ENCODE measurements at places on chromosomes 13 and 19.

- no peak for DNase-seq
Observed at GRCh38 chr19:4399812-4400134, 574 bp downstream of the SH3GL1 start.

DNA sequence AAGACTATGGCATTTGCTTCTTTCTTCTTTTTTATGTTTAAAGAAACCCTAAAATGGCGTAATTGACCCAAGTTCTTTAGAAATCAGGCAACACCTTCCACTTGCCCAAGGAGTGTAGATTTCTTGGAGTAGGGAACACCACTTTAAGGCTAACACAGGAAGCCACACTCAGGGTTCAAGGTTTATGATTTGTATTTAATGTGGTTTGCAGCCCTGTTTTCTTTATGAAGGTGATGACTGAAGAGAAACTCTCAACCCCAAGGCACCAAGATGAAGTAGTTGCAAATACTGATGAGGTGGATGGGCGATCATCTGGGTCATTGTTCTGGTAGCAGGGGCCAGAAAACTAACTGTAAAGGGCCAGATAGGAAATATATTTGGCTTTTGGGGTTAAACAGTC, 101.1 kb downstream of the DLEU7 start:
- DNase-seq = no peak

- DNase-seq = peak; percentile 80
Observed at GRCh38 chr19:48858984-48859710, 9.3 kb downstream of the PLEKHA4 start.

DNA sequence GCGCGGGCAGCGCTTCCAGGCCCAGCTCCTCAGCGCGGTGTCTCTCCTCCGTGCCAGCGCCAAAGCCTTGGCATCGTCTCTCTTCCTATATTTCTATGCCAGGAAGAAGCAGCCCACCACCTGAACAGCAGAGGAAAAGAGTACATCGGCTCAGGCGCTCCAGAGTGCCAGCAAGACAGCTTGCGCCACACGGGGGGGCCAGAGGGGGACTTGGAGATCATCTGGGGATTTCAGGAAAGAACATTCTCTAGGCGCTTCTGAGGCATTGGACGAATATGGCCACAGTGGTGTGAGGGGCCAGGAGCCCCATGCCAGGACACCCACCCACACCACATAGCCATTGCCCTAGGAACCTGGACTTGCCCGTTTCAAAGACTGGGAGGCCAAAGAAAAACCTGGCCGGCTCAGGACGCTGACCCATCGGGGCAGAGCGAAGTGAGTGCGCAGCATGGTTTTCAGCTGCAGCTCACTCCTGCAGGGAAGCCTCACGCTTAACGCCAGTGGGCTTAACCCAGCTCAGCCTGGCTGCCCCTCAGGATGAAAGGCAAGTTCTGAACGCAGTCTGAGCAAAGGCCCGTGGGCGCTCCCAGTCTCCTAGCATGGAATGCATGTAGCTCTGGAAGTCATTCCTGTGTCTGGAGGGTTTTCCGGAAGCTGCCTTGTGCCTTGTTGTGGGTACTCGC, 62.1 kb downstream of the GGACT start:
- no peak for DNase-seq

GRCh38 chr13:48231080-48231479, 1.9 kb upstream of the ITM2B start:
- DNase-seq = no peak

DNA sequence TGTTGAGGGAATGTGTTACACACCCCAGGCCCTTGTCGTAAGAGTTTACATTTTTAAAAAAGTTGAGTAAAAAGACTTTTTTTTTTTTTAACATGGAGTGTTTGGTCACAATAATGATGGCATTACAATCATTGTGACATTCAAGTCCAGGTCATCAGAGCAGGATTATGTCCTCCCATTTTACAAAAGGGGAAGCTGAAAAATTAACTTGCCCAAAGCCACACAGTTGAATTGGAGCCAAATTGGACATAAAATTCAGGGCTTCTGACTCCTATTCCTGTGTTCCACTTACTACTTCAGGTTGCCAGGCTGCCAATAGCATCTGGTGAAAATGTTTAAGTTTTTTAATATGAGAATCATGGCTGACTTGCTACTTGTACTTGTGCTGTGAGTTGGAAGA, 49.3 kb downstream of the DLEU7 start:
- no peak for DNase-seq

DNA sequence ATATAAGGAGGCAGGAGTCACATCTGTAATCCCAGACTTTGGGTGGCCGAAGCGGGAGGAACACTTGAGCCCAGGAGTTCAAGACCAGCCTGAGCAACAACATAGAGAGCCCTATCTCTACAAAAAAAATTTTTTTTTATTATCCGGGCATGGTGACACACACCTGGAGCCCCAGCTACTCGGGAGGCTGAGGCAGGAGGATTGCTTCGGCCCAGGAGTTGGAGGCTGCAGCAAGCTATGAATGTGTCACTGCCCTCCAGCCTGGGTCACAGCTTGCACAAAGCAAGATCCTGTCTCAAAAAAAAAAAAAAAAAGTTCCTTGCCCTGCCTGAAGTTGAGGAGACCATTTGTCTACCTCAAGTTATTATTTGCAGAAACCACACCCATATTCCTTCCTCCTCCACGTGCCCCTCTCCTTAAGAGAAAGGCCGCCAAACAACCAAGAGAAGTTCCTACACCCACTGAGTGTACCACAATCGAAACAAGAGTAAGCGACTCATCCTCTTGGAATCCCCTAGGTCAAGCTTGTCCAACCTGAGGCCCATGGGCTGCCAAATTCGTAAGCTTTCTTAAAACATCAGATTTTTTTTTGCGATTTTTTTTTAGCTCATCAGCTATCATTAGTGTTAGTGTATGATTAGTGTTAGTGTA, 2.2 kb downstream of the ABCC4 start:
- no peak for DNase-seq

DNA sequence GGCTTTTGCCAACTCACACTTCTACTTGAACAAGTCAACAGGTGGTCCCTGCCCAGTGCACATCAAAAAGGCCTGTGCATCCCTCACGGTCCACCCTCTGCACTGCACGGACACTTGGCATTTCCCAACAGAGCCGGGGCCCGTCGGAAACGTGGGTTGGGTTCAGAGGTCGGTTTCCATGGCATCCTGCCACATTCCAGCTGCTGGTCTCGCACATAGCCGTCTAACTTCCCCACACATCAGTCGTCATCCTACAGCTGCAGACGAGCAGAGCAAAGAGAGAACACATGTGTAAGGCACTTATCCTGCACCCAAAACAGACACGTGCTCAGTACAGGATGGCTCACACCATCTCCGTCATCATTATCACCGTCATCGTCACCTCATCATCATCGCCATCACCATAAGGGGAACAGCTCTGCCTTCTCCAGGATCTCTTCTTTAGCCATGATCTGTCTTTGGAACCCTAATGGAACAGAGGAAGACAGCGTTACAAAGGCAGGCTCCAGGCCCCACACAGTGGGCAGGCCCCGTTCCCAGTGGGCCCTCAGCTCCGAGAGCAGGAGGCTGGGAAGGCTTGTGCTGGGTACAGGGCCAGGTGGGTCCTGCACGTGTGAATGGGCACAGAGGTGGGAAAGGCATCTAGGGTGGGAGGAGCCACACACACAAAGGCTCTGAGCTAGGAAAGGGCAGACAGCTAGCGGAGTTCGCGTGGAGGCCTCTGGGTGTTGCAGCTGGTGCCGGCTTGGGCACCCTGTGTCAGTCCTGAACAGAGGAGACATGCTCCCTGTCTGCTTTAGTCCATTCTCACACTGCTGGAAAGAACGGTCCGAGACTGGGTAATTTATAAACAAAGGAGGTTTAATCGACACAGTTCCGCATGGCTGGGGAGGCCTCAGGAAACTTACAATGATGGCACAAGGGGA, 170.8 kb upstream of the SOX1 start:
- no peak for DNase-seq

- no peak for DNase-seq
Observed at GRCh38 chr13:71866335-71867130, 471 bp downstream of the DACH1 start.

DNA sequence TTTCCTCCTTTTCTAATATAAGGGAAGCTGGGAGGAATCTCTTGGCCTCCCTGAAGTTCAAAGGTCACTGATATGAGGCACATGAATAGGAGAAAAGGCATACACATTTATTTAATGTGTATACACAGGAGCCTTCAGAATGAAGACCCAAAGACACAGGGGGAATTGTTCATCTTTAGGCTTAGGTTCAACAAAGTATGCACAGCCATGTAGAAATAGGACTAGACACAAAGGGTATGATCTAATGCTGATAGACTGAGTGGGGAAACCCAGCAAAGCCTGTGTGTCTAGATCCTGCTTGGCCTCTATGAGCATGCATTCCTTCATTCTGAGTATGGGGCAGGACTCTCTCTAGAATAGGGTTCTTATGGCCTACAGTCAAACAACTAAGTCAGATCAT, 177.1 kb upstream of the RFC3 start:
- DNase-seq = no peak

- DNase-seq = no peak
Observed at GRCh38 chr13:94228763-94229162, 250.7 kb downstream of the DCT start.

GRCh38 chr13:28412981-28413380, 81.9 kb downstream of the FLT1 start:
- DNase-seq = no peak

DNA sequence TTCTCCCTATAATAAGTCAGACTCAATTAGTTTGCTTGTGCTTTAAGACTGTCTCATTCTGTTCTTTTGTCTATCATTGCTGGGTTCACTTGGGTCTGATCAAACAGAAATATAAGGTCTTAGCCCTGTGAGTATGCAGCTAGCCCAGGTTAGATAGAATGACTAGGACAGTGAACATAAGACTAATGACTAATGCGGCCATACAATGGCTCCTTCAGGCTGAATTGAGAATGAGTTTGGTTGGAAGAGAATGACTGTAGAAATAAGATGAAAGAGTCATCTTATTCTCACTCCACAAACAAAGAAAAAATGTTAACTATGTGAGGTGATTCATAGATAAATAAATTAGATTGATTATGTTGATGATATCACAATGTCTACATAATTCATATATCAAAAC, 50.1 kb upstream of the OBI1 start:
- DNase-seq = no peak

DNA sequence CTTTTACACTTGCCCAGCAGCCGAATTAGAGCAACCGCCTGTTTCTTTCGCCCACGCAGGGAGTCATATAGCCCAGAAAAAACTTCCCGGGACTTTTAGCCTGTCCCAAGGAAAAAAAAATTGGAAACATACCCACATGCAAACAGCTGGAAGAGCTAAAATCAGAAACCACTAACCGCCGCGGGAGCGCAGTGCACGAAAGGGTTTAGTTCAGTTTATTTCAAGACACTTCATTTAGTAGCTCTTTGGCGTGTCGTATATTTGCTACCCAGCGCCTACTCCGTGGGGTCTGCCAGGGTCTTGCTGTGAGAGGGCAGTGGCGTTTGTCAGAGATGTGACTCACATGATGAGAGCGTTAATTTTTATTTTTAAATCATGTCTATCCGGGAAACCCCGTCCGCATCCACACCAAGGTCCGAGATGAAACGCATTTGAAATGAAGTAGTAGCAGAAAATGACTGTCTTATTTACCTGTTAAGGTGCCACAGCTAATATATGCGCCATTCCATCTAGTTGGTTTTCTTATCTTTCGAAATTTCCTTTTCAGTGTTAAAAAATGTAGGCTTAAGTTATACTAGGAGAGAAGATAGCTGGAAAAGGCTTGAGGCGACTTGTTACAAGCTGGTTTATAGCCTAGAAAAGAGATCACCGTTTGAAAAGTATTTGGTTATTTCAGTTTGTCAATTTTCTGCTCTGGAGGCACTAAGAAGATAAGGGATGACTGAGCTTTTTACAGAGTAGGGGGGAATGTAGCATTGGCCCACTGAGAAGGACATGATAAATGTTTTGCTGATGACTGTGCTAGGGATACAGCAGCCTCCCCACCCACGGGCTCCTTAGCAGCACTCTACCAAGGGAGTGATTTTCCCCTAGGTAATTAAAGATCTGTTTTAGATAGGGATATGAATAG, 1.7 kb downstream of the KLF5 start:
- no peak for DNase-seq

GRCh38 chr13:111337206-111337605, 16.8 kb downstream of the TEX29 start:
- no peak for DNase-seq

DNA sequence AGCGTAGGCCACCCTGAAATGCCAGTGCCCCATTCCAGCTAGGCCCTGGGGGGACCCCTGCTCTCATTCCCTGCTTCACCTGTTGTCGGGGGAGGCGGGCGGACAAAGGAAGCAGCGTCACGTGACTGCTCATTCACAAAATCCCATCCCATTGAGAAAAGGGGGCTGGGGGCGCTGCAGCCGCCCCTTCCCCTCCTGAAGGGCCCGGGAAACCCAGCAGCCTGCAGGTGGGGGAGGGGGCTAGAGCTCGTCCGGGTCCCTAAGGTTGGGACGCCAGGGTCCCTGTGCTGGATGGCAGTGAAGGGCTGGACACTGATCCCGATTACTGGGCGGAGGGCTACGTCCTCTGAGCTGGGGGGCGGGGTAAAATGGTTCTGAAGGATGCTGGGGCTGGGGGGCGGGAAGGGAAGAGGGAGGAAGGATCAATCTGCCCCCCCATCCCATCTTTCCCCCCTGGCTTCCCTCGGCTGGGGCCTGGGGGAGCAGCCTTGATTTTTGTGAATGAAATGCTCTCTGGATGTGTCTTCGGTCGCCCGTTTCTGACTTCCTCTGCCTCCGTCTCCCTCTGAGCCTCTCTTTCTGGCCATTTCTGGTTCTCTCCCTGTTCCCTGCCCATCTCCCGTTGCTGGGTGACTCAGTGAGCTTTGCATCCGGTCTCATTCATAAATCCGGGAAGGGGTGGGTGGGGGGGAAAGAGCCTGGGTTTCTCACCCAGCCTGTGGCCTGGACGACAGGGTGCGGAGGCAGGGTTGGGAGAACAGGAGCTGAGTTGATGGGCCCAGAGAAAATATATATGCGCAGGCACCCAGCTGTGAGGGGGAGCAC, 816 bp downstream of the SPRED3 start:
- DNase-seq = no peak

GRCh38 chr19:741506-742131, 9.3 kb upstream of the MISP start:
- peak; percentile 8 for DNase-seq

GRCh38 chr13:64272681-64273080, 2857.0 kb upstream of the PCDH20 start:
- no peak for DNase-seq

- no peak for DNase-seq
Observed at GRCh38 chr13:84873951-84874350, 925.3 kb downstream of the SLITRK6 start.

DNA sequence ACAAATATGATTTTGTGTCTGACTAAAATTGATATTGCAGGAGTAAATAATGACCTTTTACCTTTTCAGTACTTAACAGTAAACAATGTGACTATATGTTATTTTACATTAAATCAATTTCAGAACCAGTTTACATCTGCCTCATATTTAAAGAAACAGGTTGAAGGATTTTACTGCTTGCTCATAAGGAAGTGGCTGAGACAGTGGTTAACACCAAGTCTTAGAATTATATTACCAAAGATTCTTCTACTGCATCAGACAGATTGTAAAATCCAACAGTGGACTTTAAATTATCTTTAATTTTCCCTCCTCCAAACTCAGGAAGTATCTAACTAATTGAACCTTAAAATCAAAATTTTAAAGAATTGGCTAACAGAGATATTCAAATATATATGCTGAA, 1929.9 kb downstream of the PCDH9 start:
- no peak for DNase-seq
